ENCODE measurements at places on chromosomes 5 and 9.
A peak's percentile ranks its signal among the peaks of the same experiment; 100 is the strongest.

DNA sequence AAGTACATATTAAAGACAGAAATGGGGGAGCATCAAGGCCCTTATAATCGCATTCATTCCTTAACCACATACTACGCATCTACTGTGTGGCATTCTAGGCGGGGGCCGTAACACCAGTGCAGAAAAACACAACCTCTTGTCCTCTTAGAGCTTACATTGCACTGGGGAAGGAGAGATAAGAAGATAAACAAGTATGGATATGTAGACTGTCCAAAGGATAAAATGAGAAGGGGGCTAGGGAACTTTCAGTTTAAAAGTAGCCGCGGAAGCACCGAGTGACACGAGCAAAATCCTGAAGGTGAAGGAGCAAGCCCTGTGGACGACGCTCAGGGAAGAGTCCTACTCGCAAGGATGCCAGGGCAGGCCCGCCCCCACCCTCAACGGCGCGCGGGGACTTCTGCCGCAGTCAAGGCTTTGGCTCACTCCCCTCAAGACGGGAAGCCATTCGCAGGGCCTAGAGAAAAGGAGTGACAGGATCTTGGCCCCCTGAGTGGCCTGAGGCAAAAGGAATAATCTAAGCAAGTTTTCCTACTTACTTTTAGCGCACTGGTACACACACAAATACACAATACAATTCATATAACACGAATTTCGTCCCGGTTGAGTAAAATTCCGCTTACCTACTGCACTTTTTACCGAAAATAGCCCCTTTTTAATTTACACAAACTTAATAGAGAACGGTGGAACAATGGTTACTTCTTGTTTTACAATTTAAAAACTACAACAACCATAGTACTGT lies 1.3 kb upstream of the NIPBL start:
- peak; percentile 44 for DNase-seq

DNA sequence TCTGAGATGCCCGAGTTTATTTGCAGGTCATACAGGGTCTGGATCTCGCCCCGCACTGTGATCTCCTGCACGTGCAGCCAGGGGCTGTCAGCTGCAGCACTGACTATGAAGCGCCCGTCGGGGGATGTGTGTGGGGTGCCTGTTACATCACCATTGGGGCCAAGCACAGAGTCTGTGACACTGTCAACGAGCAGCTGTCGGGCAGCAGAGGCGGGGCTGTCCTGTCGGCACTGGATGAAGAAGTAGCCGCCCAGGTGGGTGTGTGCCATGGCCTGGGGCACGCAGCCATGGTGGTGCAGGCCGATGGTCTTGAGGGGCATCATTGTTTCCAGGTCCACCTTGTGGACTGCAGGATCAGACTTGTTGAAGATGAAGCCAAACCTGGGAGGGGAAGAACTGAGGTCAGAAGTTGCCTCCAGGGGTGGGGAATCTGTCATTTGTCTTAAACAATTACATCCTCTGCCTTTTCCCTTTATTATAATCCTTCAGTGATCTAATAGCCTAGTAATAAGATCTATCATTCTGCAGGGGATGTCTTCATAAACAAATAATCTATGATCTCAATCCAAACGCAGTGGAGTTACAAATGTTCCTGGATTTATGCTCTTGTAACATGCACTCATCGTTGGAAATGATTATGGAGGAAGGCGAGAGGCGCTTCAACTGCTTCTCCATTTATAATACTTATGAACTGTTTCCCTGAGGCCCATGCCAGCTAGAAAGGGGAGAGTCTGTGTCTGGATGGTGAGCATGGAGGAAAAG lies 147.8 kb downstream of the HSPA4 start:
- no peak for DNase-seq

- no peak for DNase-seq
These were observed 84.2 kb downstream of the TRPM6 start for GRCh38 chr9:74803376-74804017.

GRCh38 chr5:154734370-154735248 lies 20.6 kb upstream of the LARP1 start:
- no peak for DNase-seq

- DNase-seq, result no peak
These were observed 440.5 kb downstream of the BRINP1 start for GRCh38 chr9:118928722-118929121.

- DNase-seq, result no peak
These were observed 897 bp downstream of the AHRR start for GRCh38 chr5:322281-322941.

- DNase-seq, result no peak
These were observed 6.4 kb downstream of the TSPAN17 start for GRCh38 chr5:176653401-176654385.

DNA sequence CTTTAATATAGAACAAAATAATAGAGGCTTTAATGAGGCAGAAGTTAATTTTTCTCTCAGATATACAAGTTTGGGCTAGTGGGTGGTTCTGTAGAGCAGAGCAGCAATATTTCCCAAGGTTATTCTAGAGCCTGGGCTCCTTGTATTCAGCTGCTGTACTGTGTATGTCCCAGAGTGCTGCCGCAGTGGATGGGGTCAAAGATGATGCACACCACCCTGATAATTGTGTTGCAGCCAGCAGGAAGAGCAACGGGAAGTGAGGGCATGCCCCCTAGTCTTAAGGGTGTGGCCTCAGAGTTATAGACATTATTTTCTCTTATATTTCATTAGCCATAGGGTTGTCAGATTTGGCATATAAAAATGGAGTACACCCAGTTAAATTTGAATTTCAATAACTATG lies 23.9 kb upstream of the KIF4B start:
- DNase-seq, result no peak

GRCh38 chr5:172544371-172545095 lies 90.2 kb upstream of the SH3PXD2B start:
- peak; percentile 63 for DNase-seq

DNA sequence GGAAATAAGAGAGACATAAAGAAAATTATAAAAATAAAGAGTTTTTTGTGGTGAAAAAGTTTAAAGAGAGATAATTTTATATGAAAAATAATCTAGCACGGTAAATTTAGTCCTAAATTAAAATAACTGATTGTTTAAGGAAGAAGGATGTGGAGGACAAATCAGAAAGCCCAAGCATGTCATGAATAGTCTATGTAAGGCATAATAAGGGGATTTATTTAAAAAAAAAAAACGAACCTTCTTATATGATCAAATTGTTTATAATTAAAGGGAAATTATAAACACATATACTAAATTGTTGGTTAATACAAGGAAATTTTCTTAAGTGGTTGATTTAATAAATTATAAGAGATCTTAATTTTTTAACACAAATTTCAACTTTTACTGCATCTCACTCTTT lies 551.8 kb upstream of the TYRP1 start:
- DNase-seq, result no peak

GRCh38 chr9:79630521-79631403 lies 59.0 kb downstream of the TLE4 start:
- no peak for DNase-seq

DNA sequence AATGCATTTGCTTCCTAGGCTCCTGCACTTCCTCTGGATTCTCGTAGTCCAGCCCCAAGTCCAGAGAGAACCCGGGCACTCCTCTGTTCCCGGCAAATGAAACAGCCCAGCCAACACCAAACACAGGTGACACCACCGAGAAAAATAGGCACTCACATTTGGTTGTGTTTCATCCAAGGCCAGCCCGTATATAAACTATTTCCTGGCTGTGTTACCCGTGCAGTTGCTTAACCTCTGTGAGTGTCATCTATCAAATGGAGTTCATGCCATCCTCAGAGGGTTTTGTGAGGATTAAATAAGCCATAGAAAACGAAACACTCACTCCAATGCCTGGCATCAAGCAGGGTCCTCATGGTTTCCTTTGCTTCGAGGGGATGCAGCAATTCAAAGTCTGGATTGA lies 115.2 kb downstream of the BOD1 start:
- DNase-seq, result no peak

DNA sequence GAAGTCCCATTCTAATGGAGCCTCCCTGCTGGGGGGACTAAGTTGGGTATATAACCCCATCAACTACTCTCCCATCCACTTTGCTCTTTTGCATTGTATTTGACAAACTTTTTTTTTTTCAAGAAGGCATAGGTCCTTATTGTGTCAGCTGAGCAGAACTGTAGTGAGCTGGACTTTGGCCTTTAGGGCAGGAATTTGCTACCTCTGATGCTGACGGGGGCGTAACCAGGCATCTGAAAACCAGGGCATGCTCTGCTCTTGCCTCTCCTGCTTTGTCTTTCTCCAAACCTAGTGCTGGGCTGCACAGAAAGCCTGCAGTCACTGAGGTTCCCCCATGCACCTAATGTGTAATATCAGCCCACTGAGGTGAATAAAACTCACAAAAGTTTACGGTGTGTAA lies 49.0 kb downstream of the MSX2 start:
- no peak for DNase-seq

DNA sequence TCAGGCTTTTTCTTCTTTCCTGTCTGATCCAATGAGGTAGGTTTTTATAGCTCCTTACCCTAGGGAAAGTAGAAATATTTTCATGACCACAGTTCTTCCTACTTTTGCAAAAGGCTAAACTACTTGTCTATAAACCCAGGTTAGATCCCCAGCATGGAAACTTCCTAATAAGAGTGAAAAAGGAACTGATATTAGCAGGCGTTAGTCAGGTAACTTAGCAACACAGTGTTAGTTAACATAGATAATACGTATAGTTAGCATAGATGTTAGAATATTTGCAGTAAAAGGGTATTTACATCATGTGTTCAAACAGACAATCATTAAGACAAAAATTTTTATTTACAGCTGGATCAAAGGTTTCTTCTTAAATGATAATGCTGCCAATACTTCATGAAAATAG lies 162.9 kb upstream of the DAB2 start:
- no peak for DNase-seq

DNA sequence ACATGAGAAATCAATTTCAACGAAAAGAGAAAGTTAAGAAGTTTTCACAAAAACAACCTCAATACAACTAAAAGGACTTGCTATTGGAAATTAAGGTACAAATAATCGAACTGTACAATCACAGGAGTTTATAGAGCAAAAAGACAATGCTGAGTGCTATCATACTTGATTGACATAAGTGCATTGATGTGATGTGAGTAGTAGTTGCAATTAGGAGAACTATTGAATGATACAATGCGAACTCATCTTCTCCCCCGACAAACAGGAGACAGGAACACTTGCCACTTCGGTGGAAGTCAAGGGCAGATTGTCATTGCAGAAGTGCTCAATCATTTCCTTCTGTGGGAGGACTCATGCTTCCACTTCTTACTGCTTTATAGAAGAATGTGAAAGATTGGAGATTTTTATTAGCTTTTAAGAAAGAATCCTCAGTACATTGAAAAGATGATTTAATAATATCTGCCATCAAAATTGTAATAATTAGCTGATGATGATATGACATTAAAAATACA lies 276.6 kb upstream of the MPDZ start:
- no peak for DNase-seq

DNA sequence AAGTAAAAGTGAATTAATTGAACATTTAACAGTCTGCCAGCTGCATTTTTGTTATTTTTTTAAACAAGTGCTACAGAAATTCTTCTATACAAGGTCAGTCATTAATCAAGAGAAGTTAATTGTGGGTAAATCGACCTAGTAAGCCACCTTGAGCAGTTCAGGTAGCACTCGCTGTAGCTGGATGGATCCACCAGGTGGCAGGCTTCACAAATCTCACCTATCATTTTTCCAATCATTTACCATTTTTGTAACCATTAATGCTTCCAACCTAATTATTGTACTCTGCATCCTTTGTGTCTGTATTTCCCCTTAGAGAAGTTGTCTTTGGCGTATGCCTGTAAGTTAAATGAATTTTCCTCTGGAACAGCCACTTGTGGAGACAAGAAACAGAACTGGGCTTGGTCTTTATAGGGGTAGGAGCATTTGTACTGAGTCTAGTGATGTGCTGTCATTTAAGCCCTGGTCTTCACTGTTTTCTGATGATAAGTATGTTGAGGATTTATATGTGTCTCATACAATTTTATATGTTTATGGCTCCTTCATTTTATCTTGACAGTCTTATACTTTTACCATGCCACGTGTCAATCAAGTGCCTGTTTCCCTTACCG lies 39.5 kb downstream of the CD180 start:
- DNase-seq, result no peak

All from NCI-H1092 treated with DMSO at 0.1 percent for 48 hours (cell line).